Activated naive CD8-positive, alpha-beta T cell treated with anti-CD3 and anti-CD28 coated beads, Interleukin-2, amount 50 U/mL, for 24 hours (primary cell): ENCODE measurements at places on chromosomes 11 and 22.

DNA sequence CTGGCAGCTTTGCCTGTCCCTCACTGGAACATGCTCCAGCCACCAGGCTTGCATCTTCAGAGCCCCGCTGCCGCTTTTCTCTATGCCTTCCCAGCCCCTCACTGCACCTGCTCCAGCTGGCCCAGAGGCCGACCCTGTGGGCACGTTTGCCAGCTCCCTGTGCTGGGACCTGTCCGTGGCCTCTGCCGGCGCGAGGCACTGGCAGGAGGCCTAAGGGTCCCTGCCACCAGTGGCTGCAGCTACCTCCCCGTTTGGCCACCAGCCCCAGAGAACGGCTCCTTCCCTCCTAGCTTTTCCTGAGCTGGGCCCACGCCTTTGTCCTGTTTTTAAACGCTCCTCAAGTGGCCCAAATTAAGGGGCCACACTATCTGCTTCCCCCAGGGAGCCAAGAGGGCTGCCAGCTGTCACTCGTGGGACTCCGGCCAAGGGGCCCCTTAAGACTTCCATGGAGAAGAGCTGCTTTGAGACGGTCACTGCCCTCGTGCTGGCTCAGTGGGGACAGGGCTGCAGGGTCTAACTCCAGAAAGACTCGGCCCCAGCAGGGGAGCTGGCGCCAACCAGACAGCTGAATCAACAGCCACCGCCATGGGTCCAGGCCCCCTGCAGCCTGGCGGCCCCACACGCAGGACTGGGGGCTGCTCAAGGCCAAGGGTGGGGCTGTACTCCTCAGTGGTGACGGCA, 24.6 kb upstream of the WNT7B start:
- no peak for DNase-seq

- no peak for DNase-seq
These were observed 18.1 kb downstream of the PACSIN2 start for GRCh38 chr22:42996646-42997365.

DNA sequence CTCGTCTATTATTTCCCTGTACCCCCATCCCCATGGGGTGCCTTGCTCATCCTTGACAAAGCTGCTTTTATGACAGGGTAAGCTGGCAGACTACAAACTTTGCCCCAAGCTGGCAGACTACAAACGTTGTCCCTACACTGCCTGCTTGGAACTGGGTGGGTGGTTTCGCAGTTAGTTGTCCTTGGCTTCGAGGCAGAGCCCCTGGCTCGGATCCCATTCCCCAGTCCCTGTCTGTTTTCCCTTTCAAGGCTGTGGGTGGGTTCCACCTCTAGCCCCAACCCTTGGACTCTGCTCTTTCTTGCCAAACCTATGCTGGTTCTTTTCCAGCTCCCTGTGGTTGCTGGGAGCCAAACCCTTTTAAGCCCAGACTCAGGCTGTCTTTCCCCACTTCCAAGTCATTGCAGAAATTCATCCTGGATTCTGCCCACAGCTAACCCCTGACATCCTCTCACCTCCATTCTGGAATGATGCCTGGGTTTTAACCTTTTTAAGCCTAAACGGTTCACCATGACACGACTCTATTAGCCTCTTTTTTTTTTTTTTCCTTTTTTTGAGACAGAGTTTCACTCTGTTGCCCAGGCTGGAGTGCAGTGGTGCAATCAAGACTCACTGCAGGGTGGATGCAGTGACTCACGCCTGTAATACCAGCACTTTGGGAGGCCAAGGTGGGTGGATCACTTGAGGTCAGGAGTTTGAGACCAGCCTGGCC, 9.2 kb upstream of the RBM14 start:
- DNase-seq = no peak

- no peak for DNase-seq
These were observed 33.5 kb upstream of the TOLLIP start for GRCh38 chr11:1342946-1343345.

GRCh38 chr11:843818-844692, 1.4 kb downstream of the TSPAN4 start:
- no peak for DNase-seq

DNA sequence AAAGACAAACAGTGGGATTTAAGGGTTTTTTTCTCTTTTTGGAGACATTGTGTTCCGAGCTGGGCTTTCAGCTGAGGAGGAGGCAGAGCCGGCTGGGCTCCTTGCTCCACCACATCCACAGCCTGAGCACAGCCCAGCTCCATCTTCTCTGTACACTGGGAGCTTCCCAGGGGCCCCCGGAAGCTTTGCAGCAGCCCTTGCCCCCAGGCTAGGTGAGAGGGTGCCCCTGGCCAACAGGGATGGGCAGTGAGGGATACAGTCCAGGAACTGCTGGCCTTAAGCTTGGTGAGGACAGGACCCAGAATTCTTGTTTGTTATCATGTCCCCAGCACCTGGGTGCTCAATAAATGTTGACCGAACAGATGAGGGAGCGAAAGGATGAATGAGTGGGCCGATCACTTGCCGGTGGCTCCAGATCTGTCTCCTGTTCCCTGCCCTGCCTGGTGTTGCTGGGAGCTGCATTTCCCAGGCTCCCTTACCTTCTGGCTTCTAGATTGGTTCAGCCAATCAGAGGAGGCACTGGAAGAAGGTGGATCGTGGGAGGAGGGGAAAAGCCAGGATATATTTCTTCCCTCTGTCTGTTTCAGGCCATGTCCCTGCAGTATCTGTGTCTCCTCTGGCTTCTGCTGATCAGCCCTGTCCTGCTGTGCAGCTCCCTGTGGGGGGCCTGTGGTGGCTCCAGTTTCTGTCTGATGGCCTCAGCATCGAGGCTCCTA, 26.5 kb upstream of the NECTIN1 start:
- no peak for DNase-seq

GRCh38 chr11:41861838-41862237, 402.4 kb upstream of the LRRC4C start:
- no peak for DNase-seq

DNA sequence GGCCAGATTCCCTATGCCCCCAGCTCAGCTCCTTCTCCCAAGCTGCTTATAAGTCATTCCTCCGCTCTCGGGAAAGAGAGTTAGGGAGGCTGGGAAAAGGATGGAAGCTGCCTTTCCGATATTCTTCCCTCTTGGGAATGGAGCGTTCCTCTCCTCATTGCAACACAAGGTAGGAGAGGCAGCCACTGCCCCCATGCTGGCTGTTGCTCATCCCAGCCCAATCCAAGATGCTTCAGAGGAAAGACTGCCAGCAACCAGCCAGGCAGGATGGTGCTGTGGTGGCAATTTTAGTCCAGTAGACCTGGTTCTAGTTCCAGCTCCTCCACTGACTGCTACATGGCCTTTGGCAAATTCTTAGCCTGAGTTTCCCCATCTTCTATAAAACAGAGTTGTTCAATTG, 13.7 kb upstream of the C11orf96 start:
- DNase-seq = no peak

GRCh38 chr22:39641660-39642310, 71.2 kb downstream of the CACNA1I start:
- no peak for DNase-seq

GRCh38 chr11:28347371-28347770, 239.2 kb downstream of the METTL15 start:
- DNase-seq = no peak
